H9 (cell line): ENCODE measurements at places on chromosomes 7 and 10.

DNA sequence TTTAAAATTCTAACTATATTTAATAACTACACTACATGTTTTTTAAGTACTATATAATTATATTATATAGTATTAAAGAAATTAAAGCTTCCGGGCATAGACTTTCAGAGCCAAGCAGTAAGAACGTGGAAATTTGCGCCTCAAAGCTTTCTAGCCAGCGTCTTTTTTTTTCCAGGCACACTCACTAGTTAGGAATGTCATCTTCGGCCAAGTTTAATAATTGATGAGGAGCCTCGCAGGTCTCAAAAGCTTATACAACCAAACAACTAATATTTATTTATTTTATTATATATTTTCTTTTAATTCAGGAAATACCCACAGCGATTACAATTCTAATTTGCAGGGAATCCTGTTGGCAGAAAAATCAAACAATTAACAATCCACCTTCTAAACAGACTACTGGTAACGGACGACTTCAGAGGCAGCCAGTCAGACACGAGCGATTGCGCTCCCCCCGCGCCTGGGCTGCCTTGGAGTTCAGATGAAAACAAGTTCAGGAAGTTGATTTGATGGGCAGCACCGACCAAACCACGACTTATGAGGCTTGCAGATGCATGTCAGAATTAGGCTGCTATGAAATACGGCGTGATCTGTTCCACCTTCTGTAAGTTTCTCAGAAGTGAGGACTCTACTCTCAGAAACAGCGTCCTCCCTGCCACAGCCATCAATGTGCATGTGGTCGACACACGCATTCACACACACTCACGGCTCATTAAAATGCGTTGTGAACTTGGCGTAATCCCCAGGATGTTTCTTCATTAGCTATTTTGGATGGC, 431.8 kb upstream of the MGMT start:
- DNase-seq: no peak

DNA sequence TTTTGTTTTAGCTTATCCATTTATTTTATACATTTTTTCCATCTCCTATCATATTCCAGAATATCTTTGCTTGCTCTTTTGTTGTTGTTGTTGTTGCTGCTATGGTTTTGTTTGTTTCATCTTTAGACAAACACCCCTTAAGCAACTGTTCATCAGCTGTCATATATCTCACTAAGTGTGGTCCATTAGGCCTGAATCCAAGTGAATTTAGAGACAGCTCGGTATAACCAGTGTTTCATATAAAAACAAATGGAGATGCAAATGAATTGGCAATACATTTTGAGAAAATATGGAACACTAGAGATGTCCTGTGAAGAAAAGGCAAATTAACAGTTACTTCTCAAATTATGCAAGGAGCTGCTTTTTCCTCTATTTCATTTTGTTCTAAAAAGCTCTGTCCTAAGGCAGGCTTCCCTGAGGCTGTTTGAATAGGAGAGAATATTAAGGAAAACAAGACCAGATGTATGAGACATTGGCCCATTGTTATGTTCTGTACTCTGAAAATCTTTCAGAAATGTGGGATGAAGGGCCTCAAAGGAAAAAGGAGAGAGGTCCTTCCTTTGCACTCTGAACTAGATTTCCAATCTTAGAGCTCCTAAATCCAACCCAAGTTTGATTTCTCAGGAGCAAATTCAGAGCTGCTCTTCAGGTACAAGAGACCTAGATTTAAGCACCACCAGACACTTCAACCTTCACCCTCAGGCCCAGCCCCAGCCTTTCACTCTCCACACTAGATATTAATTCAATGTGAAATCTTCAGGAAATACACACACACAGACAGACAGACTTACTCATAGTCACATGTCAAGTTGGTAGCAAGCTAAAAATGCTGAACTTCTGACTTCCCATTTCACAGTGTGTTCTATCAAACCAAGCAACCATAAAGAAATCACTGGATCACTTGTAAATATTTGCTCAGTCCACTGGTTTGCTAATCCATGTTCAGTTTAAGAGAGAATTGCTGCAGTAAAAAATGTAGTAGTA, 5.4 kb downstream of the TFEC start:
- no peak for DNase-seq

DNA sequence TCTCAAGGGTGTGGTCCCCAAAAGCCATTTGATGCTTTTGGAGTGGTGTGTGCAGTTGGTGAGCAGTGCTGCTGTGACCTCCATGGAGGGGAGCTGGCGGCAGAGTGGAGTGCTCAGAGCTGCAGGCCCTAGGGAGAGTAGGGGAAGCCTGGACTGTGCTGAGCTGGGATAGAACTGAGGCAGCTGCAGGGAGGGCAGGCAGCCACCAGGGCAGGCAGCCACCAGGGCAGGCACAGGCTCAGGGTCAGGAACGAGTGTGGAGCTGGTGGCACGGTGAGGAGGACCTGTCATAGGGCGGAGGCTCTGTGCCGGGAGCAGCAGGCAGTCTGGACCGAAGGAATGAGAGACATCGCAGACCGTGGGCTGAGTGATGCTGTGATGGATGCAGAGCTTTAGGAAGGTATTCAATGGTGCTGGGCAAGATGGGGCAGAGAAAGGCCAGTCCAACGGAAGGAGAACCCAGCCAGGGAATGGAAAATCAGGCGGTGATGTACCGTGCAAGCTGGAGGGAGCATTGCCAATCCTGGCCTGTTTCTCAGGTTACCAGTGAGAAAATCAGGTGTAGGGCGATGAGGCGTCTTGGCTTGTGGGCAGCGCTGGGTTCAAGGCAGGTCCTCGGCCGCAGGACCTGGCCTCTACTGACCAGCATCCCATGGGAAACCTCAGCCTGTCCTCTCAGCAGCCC, 152.6 kb downstream of the CAMK1D start:
- DNase-seq: no peak

- DNase-seq: no peak
Observed at GRCh38 chr10:22379059-22379458, 33.8 kb downstream of the SPAG6 start.

- peak; percentile 33 for DNase-seq
Observed at GRCh38 chr10:77248104-77248790, 389.4 kb downstream of the KCNMA1 start.

GRCh38 chr7:760006-760405, 32.9 kb upstream of the PRKAR1B start:
- DNase-seq: no peak

DNA sequence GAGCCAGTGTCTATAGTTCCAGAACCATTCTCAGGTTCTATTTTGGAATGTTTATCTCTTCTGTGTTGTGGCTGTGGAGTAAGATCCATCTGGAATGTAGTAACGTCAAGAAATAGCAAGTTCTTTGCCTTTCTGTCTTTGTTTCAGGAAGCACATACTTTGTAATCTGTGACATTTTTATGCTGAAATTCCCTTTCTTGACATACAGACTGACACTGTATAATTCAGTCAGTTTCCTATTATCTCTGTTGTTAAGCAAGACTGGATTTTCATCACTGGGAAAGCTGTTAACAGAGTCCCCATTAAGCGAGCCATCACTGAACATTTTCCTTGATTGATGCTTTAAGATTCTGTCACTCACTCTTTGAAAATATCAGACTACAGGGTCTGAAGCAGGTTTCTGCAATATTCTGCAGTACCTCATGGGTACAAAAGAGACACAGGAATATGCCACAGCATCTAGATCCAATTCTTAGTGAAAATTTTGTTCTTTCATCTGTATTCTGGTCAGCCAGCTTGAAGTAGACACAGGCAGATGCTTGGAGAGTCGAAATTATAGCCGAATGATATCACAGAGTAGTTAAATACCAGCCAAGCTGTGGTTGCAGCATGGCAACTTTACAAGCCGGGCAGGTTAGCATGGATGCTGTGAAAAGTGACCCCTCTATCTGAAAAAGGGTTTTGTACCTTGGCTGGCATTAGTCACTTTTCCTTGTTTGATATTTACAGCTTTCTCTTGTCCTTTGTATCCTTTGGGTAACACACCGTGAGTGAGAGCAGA, 62.6 kb downstream of the CACNB2 start:
- DNase-seq: no peak

GRCh38 chr7:27549606-27550005, 113.1 kb downstream of the HIBADH start:
- no peak for DNase-seq
